Stimulated activated CD8-positive, alpha-beta memory T cell treated with anti-CD3 and anti-CD28 coated beads, Interleukin-4, amount 100 ng/mL, for 1 hour (primary cell): ENCODE measurements at places on chromosomes 7 and 10.

DNA sequence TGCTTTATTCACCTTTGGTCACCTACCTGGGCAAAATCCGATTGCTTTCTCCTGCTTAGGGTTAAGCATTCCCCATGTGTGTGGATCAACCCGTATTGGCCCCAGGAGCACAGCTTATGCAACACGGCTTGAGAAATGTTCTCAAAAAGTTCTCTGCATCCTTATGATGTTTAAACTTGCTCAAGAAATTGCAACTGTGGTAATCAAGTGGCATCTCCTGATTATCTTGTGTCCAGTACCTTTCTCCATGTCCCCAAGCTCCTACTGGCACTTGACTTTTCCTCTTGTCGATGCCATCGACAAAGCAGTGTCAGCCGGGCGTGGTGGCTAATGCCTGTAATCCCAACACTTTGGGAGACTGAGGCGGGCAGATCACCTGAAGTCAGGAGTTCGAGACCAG lies 4.7 kb upstream of the PKD2L1 start:
- no peak for DNase-seq

DNA sequence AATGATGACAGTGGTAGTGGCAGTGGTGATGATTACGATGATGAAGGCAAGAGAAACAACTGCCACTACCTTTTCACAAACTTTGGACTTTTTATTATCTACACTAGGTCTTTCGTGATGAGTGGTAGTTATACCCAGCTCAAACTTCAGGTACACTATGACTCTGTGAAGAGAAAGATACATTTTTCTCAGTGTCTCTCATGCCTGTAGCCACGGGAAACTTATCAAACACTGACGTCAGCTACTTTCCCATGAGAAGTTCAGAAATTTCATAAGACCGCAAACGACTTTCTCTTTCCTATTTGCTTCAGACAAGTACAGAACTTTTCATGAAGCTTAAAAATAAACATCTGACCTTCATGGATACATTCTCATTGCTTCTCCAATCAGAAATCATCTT lies 57.0 kb downstream of the CALD1 start:
- DNase-seq, result no peak

DNA sequence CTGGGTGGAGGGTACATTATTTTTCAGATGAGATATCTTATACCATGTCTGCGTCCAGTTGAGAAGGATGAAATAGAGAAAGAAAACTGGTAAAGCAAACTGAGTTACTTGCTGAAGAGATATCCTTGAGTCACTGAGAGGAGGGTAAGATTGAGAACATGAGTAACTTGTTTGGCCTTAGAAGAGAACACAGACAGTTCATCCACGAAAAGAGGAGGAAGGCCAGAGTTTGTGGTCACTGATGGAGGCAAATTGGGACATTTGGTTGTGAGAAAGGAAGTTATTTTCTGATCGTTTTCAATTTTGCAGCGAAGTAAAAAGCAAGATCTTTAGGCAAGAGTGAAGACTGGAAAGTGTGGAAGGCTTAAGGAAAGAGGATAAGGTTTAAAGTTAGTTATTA lies 15.6 kb downstream of the MBL2 start:
- DNase-seq, result no peak

DNA sequence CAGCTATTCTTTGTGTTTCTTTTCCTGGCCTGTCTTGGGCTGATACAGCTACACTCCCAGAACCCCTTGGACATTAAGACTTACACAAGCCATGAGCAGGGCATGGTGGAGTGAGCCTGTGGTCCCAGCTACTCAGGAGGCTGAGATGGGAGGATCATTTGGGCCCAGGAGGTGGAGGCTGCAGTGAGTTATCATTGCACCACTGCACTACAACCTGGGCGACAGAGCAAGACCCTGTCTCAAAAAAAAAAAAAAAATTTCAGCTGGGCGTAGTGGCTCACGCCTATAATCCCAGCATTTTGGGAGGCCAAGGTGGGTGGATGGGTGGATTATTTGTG lies 13.6 kb upstream of the FOXK1 start:
- DNase-seq, result no peak

DNA sequence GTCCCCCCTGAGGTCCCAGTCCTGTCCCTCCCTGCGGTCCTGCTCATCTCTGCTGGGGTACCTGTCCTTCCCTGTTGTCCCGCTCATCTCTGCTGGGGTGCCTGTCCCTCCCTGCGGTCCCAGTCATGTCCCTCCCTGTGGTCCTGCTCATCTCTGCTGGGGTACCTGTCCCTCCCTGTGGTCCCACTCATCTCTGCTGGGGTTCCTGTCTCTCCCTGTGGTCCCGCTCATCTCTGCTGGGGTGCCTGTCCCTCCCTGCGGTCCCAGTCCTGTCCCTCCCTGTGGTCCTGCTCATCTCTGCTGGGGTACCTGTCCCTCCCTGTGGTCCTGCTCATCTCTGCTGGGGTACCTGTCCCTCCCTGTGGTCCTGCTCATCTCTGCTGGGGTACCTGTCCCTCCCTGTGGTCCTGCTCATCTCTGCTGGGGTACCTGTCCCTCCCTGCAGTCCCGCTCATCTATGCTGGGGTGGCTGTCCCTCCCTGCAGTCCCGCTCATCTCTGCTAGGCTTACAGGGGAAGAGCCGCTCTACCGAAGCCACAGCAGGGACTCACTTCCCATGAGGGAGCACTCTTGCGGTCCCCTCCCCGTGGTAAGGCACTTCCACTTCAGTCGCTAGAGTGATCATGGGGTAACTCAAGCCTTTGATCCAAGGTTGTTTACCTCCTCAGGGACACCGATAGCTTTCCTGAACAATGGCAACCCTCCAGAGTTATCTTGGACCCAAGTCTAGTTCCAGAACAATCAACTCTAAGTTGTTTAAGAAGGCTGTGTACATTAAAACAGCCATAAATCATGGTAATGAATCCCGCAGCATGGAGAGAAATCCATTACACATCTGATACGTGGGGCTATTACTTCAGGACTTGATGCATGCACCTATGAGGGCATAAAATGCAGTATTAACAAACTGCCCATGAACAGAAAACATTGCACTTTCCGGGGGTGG lies 46.8 kb upstream of the MNX1 start:
- no peak for DNase-seq

DNA sequence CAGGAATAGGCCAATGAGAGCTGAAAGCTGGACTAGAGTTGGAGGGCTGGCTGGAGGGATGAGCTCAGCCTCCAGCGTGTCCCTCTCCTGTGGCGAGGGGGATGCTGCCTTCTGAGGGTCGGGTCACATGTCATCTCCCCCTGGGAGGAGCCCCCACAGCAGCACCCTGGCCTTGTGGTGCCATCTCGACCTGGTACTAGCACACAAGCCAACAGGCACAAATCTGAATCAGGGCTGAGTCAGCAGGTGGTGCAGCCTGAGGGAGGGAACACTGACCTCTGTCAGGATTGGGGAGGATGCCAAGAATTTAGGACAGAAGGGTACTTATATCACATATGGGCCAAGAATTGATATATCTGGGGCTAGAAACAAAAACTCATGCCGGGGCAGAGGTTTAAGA lies 280.4 kb downstream of the CELF2 start:
- DNase-seq, result no peak

DNA sequence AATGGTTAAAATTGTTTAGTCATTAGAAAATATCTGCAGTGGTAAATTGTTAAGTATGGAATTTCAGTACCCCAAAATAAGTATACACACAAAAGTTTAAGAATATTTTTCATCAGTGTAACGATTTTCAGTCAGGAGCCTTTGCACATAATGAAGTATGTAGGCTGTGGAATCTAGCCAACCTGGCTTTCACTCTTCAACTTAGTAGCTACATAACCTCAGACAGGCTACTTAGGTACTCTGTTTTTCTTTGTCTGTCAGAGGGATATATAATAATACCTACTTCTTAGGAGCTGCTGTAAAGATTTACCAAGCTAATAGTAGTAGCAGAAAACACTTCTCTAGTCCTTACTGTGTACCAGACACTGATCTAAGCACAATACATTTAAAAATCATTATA lies 137.5 kb downstream of the ZEB1 start:
- DNase-seq, result no peak

DNA sequence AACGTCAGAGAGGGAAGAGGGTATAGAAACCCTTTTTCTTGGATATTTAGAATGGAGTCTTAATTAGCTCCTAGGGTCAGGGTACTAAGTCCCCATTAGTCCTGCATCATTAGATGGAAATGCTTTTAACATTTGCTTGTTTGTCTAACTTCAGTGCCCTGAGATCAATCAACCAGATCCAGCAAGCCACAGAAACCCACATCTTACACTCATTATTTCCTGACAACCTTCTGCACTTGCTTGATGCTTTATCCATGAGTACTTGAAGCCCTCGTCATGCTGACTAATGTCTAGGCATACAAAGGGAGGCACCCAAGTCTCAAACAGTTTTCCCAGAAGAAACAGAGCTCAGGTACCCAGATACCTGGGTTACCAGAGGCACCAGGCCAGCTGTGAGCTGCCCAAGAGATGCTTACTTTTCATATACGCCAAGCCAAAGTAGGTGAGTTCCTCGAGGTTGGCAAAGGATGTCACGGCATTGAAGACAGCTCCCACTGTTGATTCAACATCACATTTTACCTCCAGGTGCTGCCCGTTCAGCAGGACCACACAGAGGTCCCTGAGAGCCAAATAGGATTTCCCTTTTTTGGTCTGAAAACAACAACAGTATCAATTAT lies 42.7 kb downstream of the FRMPD2 start:
- no peak for DNase-seq

DNA sequence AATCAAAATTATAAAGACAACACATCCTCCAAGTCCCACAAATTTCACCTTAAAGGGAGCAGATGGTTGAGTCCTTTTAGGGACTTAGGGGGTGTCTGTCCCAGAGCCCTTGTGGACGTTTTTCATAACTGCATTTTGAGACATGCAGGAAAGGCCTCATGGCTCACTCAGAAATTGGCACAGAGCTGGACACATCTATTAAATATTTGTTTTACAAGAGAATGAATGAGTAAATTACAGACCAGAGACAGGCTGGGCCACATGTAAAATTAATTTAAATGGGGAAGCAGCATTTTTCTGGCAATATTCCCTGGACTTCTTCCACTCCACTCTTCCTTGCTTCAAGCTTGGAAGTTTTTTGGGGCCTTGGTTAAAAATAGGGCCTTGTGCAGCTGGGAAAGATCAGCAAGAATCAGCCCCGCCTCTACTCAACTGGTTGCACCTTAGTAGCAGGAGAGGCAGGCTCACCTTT lies 20.0 kb downstream of the LAMB1 start:
- DNase-seq, result no peak

- DNase-seq, result no peak
Measured at GRCh38 chr7:114989531-114989930, 67.6 kb downstream of the MDFIC start.

GRCh38 chr7:158052381-158053060 lies 535.1 kb downstream of the PTPRN2 start:
- DNase-seq, result no peak

- DNase-seq, result no peak
Measured at GRCh38 chr10:104332243-104333031, 5.8 kb downstream of the ITPRIP start.

- no peak for DNase-seq
Measured at GRCh38 chr7:113368256-113368655, 249.9 kb upstream of the SMIM30 start.

GRCh38 chr10:97549587-97550322 lies 22.8 kb upstream of the ANKRD2 start:
- no peak for DNase-seq

DNA sequence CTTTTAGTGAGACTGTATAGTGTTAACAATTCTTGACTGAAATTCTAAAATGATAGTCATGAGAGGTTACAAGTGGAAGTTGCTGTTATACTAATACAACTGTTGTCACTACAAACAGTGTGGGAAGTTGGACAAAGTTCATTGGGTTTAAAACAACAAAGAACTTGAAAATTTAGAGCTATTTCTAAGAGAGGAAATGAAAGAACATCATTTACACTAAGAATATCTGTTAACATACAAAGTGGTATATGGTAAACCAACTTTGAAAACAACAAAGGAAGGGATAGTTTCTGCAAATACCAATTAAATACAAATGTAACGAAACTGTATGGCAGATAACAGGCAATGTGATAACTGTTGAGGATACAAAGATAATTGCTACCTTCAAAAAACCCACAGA lies 11.6 kb downstream of the MTPN start:
- DNase-seq, result no peak

GRCh38 chr10:52956861-52957260 lies 184.3 kb upstream of the MBL2 start:
- DNase-seq, result no peak

DNA sequence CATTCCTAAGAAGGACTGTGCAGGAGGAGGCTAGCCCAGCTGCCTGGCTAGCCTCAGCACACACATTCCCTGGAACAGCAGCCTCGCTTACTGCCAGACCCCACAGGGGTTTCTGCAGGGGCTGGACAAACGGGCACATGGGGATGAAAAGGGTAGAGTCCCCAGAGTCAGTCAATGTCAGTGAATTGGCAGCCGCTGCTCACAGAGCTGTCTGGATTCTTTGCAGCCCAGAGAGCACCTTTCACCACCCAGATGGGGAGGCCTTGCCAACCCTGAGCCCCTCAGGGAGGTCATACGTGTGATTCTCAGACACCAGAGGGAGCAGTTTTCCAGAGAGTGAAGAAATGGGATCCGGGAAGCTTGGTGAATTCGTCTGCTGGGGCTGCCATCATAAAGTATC lies 143.3 kb downstream of the KCNMA1 start:
- DNase-seq, result no peak

- no peak for DNase-seq
Measured at GRCh38 chr10:20958764-20959163, 61.7 kb upstream of the NEBL start.
